ENCODE measurements at places on chromosomes 16 and 17.

DNA sequence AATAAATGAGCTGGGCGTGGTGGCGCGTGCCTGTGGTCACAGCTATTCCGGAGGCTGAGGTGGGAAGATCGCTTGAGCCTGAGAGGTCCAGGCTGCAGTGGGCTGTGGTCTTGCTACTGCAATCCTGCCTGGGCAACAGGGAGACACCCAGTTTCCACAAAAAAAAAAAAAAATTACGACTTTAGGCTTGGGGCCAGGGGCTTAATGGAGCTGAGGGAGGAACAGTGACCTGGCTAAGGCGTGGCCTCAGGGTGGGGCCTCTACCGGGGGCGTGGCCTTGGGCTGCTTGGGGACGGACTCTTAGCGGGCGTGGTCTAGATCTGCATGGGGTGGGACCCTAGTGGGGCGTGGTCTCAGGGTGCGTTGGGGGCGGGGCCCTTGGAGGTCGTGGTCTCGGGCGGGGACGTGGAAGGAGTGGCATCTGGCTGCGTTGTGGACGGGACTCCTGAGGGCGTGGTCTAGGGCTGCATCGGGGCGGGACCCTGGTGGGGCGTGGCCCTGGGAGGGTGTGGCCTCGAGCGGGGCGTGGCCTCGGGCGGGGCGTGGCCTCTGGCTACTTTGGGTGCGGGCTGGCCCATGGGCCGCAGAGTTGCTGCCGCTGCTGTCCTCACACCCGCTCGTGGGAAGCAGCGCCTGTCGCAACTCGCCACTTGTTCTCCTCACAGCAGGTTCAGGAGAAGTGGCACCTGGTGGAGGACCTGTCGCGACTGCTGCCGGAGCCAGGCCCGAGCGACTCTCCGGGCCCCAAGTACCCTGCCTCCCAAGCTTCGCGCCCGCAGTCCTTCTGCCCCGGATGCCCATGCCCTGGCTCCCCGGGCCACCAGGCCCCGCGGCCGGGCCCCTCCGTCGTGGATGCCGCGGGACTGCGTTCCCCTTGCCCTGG, 5.8 kb upstream of the C17orf99 start:
- DNase-seq, result peak; percentile 85

DNA sequence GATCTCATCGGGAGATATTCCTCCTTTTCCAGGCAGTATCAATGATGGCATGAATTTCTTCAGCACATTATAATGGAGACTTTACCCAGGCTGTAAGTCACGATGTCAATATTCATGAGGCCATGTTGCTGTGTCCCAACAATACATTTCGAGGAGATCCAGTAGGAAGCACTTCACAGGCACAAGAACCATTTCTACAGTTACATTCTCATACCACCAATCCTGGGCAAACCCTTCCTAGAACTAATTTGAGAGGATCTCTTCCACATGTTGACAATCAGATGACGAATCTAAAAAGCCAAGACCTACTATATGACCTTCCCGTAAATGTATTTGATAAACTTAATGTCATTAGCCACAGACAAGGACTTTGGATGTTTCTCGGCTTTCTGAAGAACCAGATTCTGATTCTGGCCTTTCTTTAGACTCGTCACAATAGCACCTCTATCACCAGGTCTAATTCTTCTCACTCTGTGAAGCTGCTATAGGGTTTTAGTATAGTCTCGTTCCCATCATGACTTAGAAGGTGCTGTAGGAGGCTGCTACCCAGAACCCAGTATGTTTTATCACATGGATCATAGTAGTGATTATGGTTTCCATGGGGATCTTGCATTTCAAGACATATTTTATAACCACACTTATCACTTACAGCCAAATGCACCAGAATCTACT, 40.2 kb downstream of the C16orf87 start:
- no peak for DNase-seq

- DNase-seq, result no peak
Measured at GRCh38 chr16:21653571-21653970, 1.2 kb upstream of the IGSF6 start.

DNA sequence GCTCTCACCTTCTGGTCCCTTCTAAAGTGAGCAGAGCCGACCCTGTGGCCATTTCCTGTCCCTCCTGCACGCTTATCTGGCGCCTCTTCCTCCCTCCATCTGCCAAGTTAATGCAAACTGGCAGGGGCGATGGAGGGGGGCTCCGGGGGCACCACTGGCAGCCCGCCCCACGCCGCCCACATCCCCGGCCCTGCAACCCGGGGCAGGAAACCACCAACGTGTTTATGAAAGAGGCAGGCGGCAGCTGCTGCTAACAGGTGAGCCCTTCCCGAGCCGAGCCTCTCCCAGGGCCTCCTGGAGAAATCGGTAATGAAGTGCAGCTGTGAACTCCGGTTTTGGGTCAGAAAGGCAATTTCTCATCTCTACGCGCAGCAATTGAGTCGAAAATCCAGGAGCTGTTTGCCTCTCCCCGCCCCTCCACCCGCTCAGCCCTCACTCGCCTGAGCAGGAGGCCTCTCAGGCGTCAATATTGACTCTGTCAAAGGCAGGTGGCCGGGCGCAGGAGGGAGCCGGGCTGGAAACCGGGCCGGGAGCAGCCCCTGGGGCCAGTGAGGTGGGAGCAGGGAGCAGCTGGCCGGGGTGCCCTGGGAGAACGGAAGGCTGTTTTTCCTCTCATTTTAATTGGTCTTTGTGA, 164.4 kb upstream of the GSE1 start:
- DNase-seq, result peak; percentile 34

- DNase-seq, result no peak
Measured at GRCh38 chr17:1590029-1590746, 27.6 kb upstream of the PITPNA start.

GRCh38 chr17:81083125-81083765, 48.3 kb downstream of the BAIAP2 start:
- DNase-seq, result no peak

DNA sequence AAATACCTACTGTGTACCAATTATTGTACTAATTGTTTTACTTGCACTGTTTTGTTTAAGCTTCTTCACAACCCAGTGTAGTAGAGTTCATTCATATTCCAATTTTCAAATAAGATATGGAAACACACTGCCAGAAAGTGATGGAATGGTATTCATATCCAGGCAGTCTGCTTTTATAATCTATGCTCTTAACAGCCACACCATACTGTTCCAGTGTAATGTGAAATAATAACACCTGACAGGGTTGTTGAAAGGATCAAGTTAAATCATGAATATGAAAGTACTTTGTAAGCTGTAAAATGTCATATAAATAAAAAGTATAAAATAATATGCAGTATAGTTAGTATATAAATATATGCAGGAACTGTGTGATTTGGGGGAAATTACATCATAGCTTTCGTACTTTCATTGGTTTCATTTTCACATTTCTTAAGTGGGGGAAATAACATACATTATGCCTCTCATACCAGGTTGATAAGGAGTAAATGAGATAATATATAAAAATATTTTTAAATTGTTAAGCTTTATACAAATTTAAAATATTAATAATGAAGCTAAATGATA, 230.8 kb downstream of the TANC2 start:
- DNase-seq, result no peak

DNA sequence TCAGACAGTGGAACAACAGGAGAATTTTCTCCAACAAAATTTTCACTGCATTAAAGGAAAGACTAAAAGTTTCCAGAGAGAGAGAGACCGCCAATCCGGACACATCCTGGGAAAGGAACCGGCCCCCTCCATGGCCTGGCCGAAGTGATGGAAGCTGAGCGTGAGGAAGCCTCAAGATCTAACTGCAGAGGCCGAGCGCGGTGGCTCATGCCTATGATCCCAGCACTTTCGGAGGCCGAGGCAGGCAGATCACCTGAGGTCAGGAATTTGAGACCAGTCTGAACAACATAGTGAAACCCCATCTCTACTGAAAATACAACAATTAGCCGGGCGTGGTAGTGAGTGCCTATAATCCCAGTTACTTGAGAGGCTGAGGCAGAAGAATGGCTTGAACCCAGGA, 3.9 kb downstream of the CTRB2 start:
- DNase-seq, result no peak
